Neural crest cell (in vitro differentiated cells): ENCODE measurements at places on chromosomes 11 and 22.

GRCh38 chr11:130674686-130675308, 226.4 kb downstream of the ADAMTS15 start:
- DNase-seq: no peak

DNA sequence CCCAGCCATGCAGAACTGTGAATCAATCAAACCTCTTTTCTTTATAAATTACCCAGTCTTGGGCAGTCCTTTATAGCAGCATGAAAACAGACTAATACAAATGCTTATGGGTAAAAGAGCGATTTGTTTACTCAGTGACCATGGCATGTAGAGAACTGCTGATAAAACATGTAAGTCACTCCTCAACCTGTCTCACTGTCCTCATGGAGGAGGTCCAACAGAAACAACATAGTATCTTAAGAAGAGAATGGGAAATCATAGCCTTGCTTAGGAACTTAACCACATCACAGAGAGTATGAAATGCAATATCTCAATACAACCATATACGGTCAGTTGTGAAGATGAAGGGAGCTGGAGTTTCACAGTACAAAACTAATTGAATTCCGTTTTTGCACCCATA, 1734.0 kb upstream of the RAG2 start:
- no peak for DNase-seq

GRCh38 chr11:7449841-7450214, 35.5 kb upstream of the OLFML1 start:
- DNase-seq: no peak

DNA sequence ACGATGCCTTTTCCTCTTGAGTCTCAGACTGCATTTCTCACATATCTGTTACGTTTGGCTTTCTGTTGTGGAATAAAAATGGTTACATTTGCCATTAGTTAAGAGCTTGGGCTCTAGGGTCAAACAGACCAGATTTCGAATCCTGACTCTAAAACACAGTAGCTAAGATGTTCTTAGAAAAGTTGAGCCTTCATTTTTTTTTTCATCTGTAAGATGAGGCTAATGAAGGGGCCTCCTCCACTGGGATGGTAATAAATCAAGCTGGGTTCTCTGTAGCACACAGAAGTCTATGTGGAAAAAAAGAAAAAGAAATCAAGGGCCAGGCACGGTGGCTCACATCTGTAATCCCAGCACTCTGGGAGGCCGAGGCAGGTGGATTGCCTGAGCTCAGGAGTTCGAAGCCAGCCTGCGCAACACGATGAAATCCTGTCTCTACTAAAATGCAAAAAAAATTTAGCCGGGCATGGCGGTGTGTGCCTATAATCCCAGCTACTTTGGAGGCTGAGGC, 49.9 kb upstream of the CAPRIN1 start:
- DNase-seq: no peak

DNA sequence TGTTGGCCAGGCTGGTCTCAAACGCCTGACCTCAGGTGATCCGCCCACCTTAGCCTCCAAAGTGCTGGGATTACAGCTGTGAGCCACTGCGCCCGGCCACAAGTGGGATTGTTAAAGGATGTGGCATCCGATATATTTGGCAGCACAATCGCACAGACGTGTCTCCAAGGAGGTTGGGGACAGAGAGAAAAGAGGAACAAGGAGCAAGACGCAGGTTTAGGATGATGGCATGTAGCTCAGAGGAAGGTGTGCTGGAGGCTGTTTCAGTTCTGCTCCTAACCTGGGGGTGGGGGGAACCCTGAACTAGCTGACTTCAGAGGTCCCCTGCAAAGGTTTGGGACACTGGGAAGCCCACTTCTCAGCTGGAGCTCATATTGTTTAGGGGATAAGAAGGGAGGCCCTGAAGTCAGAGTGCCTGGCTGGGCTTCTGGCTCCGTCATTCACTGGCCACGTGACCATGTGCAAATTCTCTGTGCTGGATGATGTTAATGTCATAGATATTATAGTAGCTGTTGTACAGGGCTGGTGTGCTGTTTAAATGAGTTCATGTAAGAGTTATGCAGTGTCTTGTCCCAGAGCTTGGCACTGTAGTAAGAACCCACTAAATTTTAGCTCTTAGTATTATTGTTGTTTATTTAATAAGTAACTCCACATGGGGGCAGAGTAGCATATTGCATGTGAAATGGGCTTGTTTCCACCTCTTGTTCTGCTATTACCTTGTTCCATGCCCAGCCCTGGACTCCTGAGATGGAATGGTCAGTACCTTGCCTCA, 129.7 kb downstream of the ST3GAL4 start:
- no peak for DNase-seq

DNA sequence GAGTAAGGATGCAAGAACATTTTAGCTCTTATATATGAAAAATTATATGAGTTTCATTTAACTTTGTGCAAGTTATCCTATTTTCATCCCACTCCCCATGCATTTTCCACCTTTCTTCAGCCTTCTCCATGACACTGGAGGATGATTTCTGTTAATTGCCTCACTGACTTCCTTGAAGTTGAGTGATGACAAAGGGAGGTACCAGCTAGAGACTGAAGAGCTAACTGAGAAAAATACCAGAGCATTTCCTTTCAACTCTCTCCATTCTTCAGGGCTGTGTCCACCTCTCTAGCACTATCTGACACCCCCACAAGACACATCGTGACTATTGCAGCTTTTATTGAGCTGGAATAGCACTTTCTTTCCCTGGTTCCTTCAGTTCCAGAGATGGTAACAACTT, 711.6 kb upstream of the LRRC4C start:
- no peak for DNase-seq

DNA sequence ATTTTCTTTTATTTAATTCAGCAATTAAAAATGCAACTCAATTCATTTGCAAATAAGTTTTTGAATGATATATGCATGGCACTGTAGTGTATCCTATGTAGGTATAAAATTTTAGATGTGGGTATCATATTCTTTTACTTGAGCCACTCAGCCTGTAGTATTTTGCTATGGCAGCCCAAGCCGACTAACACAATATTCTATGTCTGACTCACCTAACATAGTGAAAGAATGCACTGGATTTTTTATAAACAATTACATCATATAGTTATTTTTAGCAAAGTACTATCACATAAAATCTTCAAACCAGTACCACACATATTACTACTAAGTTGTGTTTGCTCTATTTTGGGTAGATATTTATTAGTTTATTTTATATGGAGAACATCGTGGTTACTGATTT, 21.9 kb upstream of the GRIA4 start:
- DNase-seq: no peak

DNA sequence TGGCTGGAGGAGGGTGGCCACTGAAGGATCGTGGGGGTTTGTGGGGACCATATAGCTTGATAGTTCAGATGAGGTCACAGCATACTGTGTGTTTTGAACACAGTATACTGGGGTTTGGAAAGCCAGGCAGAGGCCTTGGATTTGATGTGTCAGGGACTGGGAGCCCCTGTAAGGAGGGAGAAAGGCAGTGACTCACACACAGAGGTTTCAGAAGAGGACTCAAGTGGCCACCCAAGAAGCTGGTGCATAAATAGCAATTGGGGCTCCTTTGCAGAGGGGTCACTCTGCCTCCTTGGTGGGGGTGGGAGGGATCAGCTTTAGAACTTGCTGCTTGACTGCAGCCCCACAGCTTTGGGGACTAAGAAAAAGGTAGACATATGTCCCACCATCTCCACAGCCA, 39.3 kb downstream of the SLC5A1 start:
- DNase-seq: no peak

GRCh38 chr11:64430645-64431044, 71.7 kb downstream of the RPS6KA4 start:
- DNase-seq: no peak

DNA sequence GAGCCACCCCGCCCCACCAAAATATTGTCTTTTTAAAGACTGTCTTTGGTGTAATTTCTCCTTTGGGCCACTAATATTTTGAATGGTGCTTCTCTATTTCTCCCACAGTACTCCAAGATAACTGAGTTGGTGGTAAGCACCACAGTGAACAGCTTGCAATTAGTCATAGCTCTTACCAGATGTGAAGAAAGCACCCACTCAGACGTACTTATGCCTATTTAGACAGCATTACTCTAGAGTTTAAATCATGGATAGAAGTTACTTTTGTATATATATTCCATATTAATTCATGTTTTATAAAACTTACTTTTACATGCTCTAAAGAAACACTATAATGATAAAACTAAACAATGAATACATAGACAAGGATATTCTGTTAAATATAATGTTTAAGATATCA, 12.7 kb downstream of the ANO3 start:
- DNase-seq: no peak

DNA sequence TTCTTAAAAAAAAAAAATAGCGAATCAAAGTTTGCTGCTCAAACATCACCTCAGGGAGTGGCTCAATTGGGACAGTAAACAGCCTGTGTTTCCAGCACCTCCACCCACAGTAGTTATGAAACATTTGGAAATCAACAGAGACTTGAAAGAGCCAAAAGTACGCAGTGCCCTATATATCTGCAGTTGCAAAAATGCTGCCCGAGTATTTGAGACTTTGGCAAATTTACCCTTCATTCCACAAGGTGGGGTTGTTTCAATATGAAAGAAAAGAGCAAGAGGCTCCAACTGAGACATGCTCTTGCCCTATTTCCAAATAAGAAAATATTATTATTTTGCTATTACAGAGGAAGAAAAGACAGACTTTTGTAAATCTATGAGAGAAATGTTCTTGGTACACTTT, 851.1 kb upstream of the RAG2 start:
- DNase-seq: no peak

GRCh38 chr11:132099692-132100091, 729.3 kb downstream of the NTM start:
- DNase-seq: peak; percentile 12

DNA sequence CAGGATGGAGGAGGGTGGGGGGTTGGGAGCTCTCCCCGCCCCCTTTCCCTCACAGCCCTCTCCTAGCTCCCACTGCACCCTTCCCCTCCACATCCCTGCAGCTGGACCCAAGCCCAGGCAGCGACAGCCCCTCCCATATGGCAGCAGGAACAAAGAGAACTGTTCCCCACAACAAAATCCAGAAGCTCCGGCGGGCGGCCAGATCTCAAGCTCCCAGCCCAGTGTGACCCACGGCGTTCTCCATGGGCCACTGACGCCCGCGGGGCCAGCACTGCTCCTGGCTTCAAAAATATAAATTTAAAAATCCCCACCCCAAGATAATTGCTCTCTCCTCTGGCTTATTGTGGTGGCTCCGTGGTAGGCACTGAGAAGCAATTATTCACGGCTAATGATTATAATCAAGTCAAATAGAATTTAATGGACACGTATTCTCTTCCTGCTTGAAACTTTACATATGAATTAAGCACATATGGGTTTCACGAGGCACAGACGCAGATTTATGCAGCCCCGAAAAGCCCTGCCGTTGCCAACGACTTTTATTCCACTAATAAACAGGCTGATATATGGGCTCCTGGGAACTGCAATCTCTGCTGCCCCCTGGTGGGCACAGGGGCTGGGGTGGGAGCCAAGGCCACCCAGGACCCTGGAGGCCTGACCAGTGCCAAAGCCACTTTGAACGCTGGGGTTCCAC, 17.5 kb downstream of the MACROD1 start:
- peak; percentile 89 for DNase-seq

- DNase-seq: no peak
Measured at GRCh38 chr11:85029964-85030363, 597.2 kb downstream of the DLG2 start.

- DNase-seq: no peak
Measured at GRCh38 chr11:71381781-71382505, 66.2 kb downstream of the DHCR7 start.

- DNase-seq: no peak
Measured at GRCh38 chr11:68825571-68825970, 16.1 kb downstream of the CPT1A start.

DNA sequence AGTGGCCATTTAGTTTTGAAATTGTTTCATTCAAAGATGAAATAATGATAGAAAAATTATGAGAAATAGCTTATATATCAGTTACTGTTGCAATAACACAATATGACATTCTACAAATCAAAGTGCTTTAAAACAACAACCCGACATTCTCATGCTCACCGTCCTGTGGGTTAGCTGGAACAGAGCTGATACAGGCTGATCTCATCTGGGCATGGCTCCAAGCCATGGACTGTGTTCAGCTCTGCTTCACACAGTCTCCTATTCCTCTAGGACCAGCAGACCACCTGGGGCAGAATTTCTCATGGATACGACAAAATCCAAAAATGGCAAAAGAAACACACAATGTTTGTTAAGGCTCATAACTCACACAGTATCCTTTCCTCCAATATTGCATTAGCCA, 178.6 kb downstream of the CNTN5 start:
- DNase-seq: no peak

GRCh38 chr22:29142116-29142515, 63.6 kb upstream of the EMID1 start:
- DNase-seq: no peak

DNA sequence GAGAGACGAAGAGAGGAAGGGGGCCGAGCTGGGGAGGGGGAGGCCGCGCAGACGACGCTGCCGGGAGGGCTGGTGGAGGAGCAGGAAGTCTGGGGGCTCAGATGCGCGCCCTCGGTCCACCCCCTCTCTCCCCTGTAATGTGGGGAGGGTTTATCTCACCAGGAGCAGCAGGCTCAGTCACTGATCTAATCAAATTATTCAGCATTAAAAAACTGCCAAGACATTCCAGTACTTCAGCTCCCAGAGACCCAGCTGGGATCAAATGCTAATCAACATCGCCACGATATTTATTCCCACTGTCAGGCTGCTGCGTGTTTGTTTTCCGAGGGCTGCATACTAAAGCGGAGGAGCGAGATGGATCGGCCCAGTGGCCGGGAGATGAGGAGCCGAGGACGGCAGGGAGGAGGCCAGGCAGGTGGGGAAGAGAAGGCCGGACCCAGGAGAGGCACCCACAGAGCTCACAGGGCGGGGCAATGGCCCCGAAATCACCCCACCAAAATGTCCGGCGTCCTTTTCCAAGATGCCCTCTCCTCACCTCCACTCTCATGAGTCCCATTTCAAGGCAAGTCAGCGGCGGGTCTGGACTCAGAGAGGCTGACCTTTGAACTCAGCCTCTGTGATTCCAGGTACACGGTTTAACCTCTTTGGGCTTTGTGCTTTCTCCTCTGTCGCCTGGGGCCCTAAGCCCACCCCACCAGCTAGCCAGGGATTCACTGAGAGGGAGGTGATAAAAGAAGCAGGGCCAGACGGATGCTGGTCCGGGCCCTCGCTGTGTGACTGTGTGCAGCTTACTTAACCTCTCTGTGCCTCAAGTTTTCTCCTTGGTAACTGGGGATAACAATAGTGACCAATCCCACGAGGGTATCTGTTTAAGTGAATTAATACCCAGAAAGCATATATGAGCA, 502.1 kb downstream of the MN1 start:
- DNase-seq: no peak
